Activated CD8-positive, alpha-beta memory T cell treated with anti-CD3 and anti-CD28 coated beads for 24 hours (primary cell): ENCODE measurements at places on chromosomes 16 and 17.

DNA sequence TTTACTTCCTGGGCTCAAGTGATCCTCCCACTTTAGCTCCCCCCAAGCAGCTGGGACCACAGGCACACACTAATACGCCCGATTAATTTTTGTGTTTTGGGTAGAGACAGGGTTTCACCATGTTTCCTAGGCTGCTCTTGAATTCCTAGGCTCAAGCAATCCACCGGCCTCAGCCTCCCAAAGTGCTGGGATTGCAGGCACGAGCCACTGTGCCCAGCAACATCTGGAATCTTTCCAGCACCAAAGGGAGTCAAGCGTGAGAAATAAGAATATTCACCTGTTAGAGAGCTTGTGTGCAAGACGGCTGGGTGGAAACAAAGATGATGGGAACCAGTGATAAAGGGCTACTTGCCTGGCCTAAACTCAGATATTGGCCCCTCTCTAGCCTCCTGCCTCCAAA is 14.2 kb upstream of the ALOX12B start:
- DNase-seq, result no peak

DNA sequence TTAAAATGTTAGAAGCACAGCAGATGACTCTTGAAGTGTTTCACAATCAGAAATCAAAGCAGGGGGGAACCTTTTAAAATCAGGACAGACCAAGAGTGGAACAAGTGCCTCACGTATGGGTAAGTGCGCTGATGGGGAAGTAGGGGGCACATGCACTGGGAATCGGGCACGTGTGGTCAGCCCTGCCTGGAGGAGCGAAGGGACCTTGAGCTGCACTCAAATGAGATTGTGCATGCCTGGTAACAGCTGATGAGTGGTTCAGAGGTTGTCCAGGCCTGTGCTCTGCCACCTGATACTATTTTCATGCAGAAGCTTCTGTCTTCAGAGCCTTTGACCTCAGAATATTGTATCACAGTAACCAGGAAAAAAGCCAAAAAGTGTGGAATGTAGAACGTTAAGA is 13.7 kb upstream of the XYLT2 start:
- no peak for DNase-seq

DNA sequence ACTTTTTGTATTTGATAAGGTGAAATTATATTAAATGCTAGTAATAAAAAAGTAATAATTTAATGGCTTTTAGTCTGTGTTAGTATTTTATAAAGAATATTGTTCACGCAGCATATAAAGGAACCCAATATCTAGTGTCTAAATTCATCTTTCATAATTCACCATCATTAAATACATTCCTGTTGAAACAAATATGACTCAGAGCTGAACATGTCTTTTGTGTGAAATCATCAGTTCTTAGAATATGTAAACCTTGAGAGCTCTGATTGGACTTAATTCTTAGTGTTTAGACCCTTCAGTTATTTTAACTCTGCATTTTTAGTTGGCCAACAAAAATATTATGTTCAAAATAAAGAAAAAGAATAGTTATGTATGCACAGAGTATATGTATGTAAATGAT is 71.8 kb downstream of the ABHD15 start:
- DNase-seq, result no peak

- no peak for DNase-seq
These were observed 14.9 kb downstream of the SARM1 start for GRCh38 chr17:28386391-28386790.

DNA sequence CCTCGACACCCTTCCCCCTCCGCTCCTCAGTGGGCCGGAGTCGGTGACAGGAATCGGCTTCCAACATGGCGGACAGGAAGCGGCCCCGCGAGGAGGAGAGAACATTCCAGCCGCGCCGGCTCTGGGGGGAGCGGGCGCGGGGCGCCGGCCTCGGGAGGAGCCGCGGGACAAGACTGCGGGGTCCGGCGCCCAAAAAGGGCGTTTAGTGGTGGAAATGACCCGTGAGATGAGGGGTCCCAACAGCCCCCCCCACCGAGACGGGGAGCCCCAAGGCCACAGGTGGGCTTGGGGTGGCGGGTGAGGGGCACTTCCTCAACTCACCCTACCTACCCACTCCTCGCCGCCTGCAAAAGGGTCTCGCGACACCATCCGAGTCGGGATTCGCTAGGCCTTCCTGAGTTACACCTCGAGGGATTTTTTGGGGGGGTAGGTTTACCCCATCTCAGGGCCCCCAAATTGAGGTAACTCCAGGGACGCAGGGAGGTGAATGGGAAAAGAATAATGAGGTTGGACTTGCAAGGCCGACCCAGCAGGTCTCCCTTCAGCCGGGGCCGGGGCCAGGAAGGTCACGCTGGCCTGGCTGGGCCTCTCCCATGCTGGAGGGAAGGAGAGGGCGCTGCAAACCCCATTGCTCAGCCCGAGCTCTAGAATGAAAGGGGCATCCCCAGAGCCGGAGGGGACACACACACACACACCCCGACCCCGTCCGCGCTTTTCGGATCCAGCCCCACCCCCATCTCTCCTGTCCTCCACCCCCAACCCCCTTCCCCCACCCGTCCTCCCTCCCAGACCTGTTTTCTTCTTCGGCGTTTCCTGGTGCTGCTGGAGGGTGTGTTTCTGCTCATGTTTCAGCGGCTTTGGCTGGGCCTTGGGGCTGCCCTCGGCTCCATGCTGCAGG is 707 bp downstream of the NUFIP2 start:
- DNase-seq, result peak; percentile 83

DNA sequence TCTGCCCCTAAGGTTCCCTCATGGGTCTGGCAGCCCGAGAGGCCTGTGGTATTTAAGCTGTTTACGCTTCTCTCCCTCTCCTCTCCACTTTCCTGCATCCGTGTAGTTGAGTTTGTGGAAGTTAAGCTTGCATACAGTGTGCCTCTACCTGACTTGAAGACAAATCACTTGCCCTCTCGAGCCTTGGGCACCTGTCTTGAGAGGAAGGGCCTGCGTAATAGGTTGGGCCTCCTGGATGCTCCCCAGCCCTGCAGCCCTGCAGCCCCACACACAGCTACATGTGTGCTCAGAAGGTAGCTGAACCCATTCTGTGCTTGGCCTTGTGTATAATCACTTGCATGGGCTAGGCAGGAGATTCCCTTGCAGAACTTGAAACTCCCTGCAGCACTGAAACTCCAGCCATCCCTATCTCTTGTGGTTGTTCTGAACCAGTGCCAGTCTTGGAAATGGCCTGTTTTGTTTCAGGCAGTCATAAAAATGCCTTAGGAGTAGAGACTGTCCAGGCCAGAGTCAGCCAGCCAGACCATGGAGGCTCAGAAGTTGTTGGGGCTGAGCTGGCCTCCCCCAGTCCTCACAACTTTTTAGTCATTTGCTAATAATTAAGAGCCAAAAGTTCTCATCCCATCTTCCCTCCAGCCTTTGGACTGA is 134.6 kb downstream of the CLEC16A start:
- no peak for DNase-seq

GRCh38 chr16:27800817-27801216 is 250.9 kb downstream of the KATNIP start:
- no peak for DNase-seq

GRCh38 chr16:55207693-55208428 is 116.1 kb upstream of the IRX6 start:
- no peak for DNase-seq

DNA sequence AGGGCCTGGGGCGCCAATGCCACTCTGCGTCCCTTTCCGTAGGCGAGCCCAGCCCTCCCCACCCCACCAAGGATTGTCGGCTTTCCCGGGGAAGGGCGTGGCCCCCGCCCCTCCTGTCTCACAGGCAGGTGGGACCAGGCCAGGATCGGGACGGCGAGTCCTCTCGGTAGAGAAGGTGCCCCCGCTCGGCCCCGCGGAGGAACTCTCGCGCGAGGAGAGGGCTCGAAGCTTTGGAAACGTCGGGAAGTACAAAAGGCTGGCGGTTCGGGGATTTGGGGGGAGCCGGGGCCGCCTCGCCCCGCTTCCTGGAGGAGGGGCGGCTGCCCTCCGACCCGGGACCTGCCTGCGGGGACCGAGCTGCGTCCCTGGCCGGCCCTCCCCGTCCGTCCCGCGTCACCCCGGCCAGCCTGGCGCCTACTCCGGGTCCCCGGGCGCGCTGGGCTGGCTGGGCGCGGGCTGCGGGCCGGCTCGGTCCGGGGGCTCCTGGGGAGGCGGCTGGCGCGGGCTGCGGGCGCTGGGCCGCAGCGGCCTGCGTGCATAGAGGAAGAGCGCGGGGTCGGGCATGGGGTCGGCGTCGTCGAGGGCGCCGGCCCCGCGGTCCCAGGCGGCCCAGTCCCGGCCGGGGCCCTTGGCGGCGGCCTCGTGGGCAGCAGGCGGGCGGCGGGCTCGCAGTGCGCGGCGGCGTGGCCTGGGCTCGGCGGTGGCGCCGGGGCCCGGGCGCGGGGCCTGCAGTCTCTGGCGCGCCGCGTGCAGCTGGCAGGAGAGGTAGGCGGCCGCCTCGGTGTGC is 12.6 kb upstream of the CLUH start:
- DNase-seq, result peak; percentile 65

GRCh38 chr16:48613061-48613957 is 3.3 kb upstream of the N4BP1 start:
- peak; percentile 71 for DNase-seq

- DNase-seq, result no peak
These were observed 22.5 kb upstream of the C16orf78 start for GRCh38 chr16:49351096-49351487.

- no peak for DNase-seq
These were observed 11.6 kb downstream of the TEKT5 start for GRCh38 chr16:10683170-10683569.

- DNase-seq, result no peak
These were observed 11.2 kb upstream of the CEP20 start for GRCh38 chr16:15899538-15900100.

GRCh38 chr16:79800016-79800608 is 199.6 kb upstream of the MAF start:
- no peak for DNase-seq

GRCh38 chr16:15704545-15704987 is 54.5 kb downstream of the NDE1 start:
- DNase-seq, result peak; percentile 90

- DNase-seq, result no peak
These were observed 45.0 kb upstream of the CRISPLD2 start for GRCh38 chr16:84774810-84775209.

DNA sequence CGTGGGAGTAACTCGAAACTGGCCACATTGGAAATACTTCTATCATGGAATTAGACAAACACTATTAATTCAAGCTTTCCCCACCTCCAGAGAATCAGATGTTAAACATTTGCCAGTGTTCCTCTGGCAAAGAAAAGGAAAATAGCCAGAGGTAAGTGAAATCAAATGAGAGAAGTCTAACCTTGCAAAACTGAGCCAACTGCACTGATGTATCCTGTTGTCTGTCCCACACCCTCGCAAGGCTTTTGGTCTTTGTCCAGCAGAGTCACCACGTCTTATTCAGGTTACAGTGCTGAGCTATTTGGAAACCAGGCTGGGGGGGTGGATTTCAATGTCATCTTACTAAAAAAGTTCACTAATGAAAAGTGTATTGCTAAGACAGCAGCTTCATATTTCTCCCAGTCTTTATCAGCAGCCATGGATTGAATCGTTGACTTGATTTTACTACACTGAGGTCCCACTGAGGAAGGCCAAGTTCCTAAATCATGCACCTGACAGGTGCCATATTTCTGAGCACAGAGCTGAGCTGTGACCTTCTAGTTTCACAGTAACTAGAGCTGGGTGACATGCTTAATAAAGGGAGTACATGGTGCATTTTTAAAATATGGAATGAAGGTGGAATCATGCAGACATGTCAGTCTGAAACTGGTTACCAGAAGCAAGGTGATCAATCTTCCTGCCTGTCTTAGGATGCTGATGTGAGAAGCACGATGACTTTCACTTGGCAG is 85.2 kb upstream of the HSBP1 start:
- no peak for DNase-seq

DNA sequence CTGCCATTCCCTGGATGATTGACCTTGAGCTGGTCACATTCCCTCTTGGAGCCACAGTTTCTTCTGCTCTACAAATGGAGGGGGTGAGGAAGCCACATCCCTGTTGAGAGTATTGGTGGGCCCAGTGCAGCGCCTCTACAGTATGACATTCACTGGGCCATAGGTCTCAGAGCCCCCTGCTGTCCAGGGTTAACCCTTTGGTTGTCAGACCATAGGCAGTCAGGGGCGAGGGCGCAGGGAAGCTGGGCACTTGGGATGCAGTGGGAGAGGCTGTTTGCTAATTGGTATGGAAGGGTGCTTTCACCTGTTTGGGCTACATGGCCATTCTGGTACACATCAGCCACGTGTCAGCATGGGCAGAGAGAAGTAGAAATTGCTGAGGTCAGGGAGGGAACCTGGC is 27.3 kb upstream of the WFDC1 start:
- DNase-seq, result no peak

DNA sequence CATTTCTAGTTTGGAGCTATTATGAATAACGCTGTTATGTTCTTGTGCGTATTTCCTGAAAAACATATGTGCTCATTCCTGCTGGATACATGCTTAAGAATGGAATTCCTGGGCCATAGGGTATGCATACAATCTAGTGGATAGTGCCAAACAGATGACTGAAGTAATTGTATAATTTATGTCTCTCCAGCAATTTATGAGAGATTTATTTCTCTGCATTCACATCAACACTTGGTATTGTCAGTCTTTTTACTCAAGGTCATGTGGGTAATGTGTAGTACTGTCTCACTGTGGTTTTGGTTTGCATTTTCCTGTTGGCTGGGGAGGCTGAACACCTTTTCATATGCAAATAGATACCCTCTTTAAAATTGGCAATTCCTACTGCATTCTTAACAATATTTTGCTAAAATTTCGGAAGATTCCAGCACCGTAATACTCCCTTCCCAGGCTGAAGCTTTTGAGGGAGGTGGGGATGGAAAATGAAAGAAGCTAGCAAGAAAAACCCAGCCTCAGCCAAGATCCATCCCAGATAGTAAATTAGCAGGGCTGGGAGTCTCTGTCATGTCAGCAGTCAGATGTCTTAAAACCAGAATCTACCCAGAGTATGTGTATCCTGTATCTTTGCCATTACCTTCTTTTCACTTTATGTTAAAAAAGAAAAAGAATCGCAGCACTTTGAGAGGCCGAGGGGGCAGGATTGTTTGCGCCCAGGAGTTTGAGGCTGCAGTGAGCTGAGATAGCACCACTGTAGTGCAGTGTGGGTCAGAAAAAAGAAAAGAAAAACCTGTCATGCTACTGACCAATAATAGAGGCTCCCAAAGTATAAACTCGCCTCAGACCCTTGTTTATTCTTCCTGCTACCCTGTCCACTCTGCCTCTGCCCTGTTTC is 204.9 kb downstream of the LGALS9B start:
- no peak for DNase-seq

DNA sequence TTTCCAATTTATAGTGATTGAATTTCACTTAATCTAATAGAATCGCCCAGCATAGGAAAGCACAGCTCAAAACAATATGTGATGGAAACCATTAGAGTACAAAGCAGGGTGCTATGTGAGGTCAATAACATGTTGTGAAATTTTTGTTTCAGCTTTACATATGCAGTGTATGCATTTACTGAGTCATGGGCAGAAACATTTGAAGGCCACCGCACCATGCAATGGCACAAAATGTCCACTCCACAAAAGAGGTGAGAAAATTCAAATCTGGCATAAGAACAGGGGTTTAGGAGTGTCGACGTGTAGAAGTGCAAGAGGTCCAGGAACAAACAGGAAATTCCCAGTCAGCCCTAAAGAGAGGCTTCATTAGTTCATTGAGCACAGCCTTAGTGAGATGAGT is 131.2 kb downstream of the ANKFN1 start:
- no peak for DNase-seq
